ENCODE measurements at places on chromosomes 2 and 18. TPM values are rescaled to one million over a fixed set of nuclear protein-coding genes. Genes with fewer than 3 reads are reported as not detected.
A peak's percentile ranks its signal among the peaks of the same experiment; 100 is the strongest.

ATP6V1B1 gene
- not detected for total RNA-seq

- DNase-seq = no peak
These were observed 105.8 kb downstream of the WDR7 start for GRCh38 chr18:56756966-56757365.

WDR7 gene
- 14.1 TPM for total RNA-seq

SMYD1 gene
- total RNA-seq = not detected

DNA sequence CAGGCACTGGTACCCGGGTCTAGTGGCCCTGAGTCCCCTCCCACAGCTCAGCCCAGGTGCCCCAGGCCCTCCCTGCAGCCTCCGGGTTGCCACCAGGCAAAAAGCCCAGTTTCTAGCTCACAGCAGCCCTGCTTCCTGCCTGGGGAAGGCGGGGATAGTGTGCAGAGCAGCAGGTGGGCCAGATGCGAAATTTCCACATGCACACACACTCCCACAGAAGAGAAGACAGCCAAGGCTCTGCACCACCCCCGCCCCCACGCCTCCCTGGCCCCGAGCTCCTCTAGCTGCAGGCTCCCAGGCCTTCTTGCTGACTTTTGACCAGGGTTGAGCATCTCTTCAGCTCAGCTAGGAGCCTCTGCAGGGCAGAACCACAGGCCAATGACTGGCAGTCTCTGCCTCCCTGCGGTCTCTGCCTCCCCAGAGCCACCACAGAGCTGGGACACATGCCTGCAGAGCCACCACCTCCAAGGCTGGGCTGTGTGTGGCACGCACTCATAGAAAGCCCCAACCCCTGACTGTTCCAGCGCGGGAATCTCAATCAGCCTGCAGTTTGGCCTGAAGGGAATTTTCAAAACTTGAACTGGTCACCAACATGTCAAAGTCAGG is 7.2 kb downstream of the SLC66A2 start:
- DNase-seq = no peak

GPR148 gene
- not detected for total RNA-seq

DNA sequence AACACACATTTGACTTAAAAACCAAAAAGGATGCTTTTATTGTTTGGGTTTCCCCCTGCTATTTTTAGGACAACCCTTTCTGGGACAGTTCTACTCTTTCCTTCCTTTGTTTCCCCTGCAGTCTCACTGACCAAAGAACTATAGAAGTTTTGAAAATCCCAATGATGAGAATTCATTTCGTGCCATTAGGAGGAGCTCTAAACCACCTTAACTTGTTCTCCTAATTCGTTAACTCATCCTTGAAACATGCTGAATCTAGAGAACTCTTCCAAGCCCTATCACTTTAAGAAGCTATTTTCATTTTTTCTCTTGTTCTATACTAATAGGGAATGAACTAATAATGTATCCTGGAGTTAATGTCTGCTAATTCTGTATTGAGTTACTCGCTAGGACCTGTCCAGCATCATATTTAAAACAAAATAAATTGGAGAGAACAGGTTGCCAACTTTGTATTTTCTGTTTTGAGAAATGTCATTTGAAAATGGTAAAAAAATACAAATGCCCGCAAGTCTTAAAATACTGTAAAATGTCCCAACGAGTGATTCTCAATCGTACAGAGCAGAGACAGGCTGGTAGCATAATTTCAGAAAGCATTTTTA is 62.9 kb downstream of the AFTPH start:
- DNase-seq = no peak

DPP4 gene
- total RNA-seq = 7.0 TPM

GRCh38 chr2:160432633-160433032 is 61.0 kb downstream of the RBMS1 start:
- DNase-seq = no peak

DNA sequence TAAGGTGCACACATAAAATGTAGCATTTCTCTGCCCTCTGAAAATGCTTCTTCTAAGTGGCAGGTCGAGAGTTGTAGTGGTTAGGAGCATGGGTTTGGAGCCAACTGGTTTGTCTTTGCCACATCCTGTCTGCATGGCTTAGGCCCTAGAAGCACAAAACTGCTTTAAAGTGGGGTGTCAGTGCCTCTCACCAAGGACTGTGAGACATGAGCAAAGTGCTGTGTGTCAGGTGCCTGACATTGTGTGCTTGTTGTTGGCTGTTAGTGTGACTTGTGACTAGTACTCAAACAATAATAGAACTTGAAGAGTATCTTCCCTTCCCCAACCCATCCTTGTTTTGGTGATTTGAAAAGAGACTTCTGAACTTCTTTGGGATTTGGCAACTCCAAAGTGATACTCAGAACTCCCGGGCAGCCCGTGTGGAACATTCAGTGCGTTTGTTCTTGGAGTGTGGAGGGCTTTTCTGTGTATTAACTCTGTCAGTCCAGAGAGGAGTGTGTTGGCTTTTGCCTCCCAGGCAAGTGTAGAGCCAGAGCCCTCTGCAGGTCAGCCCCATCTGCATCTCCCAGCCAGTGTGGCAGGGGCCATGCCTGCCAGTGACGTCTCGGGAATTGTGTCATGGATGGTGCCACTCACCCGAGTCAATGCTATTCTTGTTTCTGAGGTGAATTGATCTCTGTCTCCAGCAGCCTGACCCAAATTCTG is 5.0 kb downstream of the MGAT5 start:
- no peak for DNase-seq

- DNase-seq = no peak
These were observed 60.4 kb downstream of the GALNT1 start for GRCh38 chr18:35641916-35642315.

GRCh38 chr18:77000527-77000926 is 132.1 kb downstream of the MBP start:
- no peak for DNase-seq

FNDC4 gene
- total RNA-seq = 0.21 TPM

GRCh38 chr2:140242889-140243288 is 1462.7 kb upstream of the NXPH2 start:
- no peak for DNase-seq

SPC25 gene
- total RNA-seq = 18.7 TPM

GRCh38 chr2:55010149-55010591 is 40.1 kb downstream of the RTN4 start:
- peak; percentile 60 for DNase-seq

RESP18 gene
- not detected for total RNA-seq

GRCh38 chr2:158467248-158467647 is 10.5 kb downstream of the PKP4 start:
- DNase-seq = no peak

VAMP5 gene
- 21.8 TPM for total RNA-seq

UGT1A3 gene
- total RNA-seq = not detected

DNA sequence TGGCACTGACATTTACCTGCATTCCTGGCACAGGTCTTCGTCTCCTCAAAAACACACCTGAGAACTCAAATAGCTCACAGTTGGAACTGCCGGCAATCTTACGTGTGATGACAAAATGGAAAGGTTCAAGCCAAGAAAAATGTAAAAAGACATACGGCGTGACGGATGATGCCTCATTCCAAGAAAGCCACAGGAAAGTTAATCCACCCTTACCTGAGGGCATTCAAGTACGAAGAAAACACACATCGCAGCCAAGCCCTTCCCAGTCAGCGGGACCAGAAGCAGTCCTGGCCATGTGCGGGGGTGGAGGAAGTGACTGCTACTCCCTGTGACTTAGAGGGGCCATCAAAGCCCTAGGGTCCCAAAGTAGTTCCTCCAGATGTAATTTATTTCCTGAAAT is 986.3 kb upstream of the CELF4 start:
- DNase-seq = no peak

GRCh38 chr2:202378662-202379358 is 2.7 kb downstream of the BMPR2 start:
- DNase-seq = no peak

All from GM12878 (cell line).